ENCODE measurements at places on chromosomes 6 and 20.

- DNase-seq = no peak
These were observed 167.9 kb downstream of the NRN1 start for GRCh38 chr6:5838656-5839396.

GRCh38 chr6:169991913-169992312 is 240.5 kb downstream of the ERMARD start:
- DNase-seq = no peak

- DNase-seq = peak; percentile 81
These were observed at the start of gene MYL9 for GRCh38 chr20:36541227-36541767. Gene MYL9, plus strand, starts transcription at chr20:36541519. Its CDS starts 3,366 bp downstream, at chr20:36544885.

- DNase-seq = no peak
These were observed 19.8 kb upstream of the C6orf62 start for GRCh38 chr6:24738741-24739140.

DNA sequence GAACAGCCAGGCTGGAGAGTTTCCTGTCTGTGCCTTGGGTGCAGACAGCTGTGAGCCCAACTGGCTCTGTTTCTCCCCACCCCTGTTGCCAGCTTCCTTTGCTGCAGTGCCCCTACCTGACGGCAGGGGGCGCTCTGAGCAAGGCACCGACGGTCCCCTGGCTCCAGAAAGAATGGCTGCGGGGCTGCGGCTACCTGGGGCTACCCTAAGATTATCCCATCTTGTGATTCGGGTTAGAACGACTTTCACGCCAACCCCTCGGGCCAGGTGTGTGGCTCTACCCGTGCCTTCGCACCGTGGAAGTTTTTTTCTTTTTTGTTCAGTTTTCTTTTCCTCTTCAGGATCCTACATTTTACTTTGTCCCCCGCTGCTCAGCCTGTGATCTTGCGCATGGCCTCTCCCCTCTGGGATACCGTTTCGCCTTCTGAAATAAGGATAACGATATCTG is 33.4 kb upstream of the AAR2 start:
- peak; percentile 87 for DNase-seq

DNA sequence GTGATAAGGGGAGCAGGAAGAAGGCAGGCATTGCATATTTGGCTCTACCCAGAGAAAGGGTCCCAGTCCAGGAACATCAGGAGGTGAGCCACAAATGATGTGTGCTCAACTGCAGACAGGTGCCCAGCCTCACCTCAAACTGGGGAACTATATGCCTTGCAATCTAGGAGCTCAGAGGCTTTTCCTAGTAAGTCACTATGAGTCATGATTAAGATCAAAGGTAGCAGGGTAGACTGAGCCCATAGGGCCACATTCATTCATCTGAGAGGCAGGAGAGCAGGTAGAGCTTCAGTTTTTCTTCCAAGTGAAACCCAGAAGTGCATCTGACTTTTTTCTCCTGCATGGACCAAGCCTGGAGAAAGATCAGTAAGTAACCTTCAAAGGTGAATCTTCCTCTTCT is 31.3 kb downstream of the MARCKS start:
- DNase-seq = no peak

DNA sequence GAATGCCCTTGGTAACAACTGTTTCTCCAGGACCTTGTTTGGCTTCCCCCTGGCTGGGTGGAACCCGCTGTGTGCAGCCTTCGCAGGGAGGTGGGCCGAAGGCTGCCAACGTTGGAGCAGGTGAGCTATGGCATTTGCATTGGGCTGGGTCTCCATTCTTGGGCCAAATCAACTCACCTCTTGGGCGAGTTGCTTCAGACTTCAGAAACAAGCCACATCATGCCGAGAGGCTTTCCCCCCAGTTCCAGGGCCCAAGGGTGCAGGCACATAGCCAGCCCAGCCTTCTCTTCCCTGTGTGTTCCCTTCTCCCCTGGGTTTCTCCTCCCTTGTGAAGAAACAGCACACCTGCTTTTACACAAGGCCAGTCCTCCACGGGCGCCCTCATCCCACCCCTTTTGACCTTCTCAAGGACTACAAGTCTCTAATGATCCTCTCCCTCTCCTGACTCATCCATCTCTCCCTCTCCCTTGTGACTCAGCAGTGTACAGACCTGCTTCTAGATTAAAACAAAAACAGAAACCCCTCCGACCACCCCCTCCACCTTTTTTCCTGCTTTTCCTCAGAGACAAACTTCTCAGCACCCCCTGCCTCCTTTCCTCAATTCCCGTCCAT is 41.6 kb downstream of the FAM209B start:
- DNase-seq = no peak

- DNase-seq = no peak
These were observed 15.6 kb upstream of the TRIM39 start for GRCh38 chr6:30311101-30311500.

DNA sequence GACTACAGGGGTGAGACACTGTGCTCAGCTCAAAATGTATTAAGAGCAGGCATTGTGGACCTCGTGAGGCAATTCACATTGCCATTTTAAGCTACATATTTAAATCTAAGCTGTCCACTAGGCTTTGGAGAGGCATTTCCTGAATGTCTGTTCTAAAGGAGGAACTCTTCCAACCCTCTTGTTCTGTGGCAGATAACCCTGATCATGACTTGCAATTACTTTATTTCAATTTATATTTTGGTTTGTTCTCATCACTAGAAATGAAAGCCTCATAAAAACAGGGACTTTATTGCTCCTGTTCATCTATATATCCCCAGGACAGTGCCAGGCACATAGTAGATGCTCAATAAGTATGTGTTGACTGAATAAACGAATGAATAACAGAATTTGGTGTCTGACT is 84.0 kb upstream of the SALL4 start:
- DNase-seq = no peak

DNA sequence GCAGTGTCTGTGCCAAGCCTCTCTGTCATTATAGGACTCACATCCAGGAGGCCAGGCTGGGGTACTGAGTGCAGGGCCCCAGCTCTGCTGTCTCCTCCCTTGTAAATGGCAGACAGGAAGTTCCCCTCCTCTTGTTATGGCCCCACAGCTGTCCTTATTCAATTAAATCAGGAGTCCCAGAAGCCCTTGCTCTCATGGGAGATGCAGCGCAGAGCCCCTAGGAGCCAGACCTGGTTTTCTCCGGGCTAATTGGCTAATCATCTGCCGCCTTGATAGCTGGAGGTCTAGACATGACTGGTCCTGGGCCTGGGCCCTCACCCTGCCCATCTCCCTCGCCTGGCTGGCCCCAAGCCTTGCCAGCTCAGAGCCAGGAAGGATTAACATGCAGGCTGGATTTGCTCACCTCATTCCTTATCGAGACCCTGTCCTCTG is 172.0 kb downstream of the VEGFA start:
- DNase-seq = no peak

- no peak for DNase-seq
These were observed 1567.8 kb upstream of the DEFB115 start for GRCh38 chr20:29689411-29690225.

GRCh38 chr6:25038999-25039398 is 103.2 kb upstream of the RIPOR2 start:
- no peak for DNase-seq

- no peak for DNase-seq
These were observed 100.2 kb downstream of the PREP start for GRCh38 chr6:105302617-105303128.

DNA sequence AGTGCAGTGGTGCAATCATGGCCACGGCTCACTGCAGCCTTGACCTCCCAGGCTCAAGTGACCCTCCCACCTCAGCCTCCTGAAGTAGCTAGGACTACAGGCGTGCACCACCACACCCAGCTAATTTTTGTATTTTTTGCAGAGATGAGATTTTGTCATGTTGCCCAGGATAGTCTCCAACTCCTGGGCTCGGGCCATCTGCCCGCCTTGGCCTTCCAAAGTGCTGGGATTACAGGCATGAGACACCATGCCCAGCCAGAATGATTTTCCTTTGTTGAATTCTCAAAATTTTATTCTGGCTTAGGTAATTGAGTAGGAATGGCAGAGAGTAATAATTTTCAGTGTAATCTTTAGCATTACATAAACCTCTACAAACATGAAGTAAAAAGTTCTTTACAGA is 37.1 kb downstream of the SLC16A10 start:
- no peak for DNase-seq

GRCh38 chr20:15396026-15396425 is 1058.6 kb upstream of the FLRT3 start:
- no peak for DNase-seq

DNA sequence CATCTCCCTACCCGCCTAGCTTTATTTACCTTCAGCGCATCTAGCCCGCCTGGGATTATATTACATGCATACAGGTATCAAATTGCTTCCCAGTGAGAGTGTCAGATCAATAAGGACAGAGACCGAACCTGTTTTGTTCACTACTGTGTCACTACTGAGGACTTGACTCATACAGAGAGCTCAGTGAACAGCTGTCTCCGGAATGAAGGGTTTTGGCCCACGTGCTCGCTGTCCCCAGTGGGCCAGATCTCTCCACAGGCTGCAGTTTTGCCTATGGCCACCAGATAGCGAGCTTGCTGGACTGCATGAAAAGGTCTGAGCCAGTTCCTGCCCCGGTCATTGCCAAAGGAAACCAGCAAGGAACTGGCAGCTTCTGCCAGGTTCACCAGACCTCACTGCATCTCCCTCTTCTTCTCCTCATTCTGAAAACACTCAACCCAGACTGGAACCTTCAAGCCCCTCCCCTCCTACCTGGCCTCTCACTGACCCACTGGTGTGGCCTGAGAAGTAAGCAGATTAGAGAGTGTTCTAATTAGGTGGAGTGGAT is 150.8 kb downstream of the ZMYND8 start:
- DNase-seq = peak; percentile 41

GRCh38 chr6:56755040-56755439 is 112.4 kb upstream of the DST start:
- DNase-seq = no peak

DNA sequence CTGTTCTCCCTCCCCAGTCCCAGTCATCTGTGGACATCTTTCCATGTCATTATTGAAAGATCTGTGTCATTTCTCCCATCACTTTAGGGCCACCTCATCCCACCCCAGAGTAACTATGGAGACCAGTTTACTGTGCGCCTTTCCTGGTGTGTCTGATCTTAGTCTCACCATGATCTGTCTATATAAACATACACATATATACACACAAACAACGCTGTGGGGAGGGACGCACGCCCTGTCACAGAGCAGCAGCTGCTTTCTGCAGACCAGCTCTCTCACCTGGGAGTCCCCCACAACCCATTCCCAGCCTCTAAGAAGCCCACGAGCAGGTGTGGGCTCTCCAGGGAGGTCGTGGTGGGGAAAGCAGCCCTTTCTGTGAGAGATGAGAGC is 68.1 kb upstream of the TOX2 start:
- no peak for DNase-seq

DNA sequence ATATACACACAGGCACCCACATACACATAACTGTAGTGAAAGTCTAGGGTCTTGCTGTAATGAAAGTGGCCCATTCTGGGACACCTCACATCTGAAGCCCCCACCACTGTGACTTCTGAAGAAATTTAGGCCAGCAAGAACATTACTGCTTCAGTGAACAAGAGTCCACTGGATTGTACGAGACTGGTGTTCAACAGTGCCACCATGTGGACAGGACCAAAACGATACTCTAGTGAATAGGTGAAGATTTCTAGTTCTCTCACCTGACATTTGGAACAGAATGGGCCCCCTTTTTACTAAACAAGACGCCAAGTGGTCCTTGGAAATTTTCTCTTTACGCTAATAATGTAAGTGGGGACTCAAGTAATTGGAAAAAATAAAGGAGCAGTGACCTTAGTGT is 156.9 kb downstream of the MAFB start:
- no peak for DNase-seq

DNA sequence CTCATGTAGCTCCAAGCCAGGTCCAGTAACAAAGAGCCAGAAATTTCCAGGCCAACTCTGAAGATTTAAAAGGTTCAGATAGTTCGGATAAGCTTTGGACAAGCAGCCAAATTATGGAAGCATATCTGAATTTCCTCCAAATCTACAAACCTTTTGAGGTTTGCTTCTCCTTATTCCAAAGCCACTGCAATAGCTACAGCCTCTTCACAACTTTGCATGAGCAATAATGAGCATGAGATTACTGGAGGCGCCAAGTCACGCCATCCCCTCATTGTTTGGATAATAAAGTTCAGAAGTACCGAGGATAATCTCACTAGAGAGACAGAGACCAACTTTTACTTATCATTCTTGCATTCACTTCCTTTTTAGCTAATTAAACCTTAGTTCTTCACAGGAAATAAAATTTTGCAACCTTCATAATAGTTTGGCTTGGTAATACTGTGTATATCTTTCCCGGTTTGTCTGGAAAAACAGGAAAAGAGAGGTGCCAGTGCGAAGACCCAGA is 329.6 kb upstream of the RSPO3 start:
- no peak for DNase-seq

DNA sequence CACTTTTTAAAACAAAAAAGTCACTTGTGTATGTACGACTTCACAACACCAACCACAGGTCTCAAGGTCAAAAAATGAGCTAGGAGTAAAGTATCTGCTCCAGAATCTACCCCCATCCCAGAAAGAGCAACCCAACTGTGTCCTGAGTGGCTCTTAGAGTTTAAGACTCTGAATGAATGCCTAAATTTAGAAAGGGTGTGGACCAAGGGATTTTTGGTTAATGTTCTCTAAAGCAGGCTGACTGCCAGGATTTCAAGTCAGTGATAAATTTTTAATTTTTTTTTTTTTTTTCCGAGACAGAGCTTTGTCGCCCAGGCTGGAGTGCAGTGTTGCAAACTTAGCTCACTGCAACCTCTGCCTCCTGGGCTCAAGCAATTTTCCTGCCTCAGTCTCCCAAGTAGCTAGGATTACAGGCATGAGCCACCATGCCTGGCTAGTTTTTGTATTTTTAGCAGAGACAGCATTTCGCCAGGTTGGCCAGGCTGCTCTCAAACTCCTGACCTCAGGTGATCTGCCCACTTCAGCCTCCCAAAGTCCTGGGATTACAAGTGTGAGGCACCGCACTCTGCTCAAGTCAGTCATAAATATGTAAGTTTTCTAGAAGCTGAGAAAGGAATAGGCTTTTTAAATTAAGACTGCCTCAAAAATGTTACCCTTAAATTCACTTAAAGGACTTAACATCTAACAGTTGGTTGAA is 20.2 kb downstream of the STAU1 start:
- DNase-seq = no peak

DNA sequence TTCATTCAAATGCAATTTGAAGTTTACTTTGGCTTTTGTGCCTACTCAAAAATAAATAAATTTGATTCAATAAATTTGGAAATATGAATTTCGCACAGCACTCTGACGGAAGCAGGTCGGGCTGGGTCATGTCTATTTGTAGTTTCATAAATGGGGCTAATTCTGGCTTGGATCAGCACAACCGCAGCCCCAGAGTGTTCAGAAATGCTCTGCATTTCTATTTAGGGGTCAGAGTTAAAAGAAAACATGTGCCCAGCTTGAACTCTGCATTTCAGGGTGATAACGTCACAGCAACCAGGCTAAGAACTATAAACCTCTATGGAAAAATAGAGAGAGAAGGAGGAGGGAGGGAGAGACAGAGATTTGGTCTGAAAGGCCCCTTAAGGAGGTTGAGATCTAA is 480.9 kb upstream of the NOX3 start:
- no peak for DNase-seq

DNA sequence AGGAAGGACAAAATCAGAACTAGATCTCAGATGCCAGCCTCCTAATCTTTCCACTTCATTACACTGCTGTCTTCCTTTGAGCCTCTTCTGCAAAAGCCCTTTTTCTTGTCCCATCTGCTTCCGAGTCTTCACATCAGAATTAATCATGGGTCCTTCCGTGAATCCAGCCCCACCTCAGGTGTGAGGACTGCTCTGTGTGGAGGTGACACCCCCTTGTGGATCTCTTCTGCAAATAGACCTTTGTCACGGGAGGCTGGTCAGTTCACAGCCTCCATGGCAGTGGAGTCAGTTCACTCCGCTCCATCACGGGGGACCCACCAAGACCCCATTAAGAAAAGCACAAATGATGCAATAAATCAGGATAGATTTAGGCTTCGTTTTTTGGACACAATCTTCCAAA is 171.1 kb downstream of the ADAT2 start:
- DNase-seq = peak; percentile 20

Data from GM13977 (cell line).